Stimulated activated CD8-positive, alpha-beta memory T cell treated with anti-CD3 and anti-CD28 coated beads, Interleukin-15, amount 100 ng/mL, for 24 hours (primary cell): ENCODE measurements at places on chromosomes 2 and 18.
A peak's percentile ranks its signal among the peaks of the same experiment; 100 is the strongest.

DNA sequence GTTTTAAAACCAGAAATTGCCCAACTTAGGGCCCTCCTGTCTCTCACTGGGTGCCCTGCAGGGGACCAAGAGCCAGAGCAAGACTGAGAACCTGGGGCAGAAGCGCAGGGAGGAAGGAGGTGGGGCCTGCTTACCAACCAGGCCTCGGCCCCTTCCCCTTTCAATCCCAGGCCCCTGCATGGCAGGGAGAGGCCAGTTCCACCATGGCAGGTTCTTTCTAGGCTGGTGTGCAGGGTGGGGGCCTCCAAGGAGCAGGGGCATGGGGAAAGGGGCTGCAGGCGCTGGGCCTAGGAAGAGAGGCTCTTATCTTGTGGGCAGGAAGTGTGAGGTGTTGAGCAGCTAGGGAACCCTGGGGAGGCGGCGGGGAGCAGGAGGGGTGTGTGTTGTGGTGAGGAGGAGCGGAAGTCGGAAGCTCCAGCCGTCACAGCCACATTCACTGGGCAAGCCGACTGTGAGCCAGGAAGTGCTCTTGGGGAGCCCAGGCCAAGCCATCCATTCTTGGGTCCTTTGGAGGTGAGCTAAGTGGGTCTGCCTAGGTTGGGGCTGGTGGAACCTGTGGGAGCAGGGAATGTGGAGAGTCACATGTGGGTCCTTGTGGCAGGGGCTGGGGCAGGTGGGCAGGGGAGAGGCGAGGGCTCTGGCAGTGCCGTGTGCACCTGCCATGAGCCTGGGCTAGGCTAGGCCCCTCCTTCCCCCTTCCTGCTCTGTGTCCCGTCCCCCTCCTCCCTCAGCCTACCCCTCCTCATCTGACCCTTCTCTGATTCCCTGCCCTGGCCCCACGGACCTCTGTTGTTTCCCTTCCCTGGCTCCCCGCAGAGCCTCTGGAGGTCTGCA, at the start of gene PSD4:
Gene PSD4, plus strand, starts transcription at position 430 of the 834 bp plus-strand sequence. CDS start 8,486 bp downstream, outside the sequence.
- DNase-seq: peak; percentile 59

DNA sequence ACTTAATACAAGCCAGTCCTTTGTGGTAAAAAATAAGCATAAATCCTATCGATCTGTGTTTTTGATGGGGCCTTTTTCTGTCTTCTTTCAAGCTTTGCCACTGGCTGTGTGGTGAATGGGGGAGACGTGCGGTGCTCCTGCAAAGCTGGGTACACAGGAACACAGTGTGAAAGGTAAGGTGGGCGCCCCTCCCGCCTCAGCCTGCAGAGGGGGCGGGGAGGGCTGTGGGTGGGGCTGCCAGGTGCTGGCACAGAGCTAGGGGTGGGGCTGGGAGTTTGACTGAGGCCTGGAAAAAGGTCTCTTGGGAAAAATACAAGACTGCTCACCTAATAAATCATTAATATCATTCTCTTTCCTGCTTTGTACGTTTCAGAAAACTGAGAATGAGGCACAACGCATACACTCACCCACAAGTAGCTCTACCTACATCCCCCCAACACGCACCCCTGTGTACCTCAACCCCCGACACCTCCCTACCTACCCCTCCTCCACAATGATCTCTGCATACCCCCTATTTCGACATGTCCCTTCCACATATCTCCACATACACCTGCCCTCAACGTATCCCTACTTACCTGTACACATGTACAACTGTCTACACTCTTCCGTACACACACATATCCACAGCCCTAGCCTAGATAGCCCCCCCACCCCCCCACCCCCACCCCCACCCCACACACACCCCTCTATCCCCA, 129.7 kb upstream of the TTC39C start:
- DNase-seq: no peak

DNA sequence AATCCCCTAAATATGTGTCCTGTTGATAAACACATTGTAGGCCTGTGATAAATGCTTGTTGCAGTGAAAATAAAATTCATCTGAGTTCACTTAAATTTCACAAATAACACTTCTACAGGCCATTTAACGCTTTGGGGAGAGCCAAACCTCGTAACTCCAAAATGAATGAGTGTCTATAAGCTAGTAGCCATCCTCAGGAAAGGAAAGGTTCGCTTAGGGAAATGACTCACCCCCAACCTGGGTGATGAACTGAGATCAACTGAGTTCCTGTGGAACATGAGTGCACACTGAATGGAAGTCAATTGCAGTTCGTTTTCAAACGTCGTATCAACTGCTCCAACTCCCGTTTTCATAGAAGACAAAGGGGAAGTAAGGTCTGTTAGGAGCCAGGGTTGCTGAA, 527.6 kb upstream of the ID2 start:
- DNase-seq: no peak

DNA sequence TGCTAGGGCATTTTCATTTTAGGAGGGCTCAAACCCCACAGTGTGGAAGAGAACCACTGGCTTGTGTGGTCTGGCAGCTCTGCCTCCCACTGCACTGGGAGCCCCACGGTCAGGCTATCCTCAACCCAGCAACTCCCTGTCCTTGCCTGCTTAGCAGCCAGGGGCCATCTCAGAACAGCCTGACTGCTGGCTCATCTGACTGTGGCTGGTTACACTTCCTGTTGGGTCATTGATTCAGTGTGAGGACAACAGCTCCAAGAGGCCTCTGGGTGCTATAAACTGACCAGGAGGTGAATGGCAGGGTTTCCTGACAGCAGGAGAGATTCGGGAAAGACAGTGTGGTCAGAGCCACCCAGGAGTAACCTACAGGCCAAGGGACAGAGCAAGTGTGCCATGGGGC, 40.1 kb downstream of the AMER3 start:
- DNase-seq: no peak

GRCh38 chr2:15145919-15146318, 415.2 kb downstream of the NBAS start:
- DNase-seq: no peak

GRCh38 chr2:109109342-109109741, 19.7 kb upstream of the SH3RF3 start:
- no peak for DNase-seq

GRCh38 chr18:10863026-10863425, 286.3 kb downstream of the PIEZO2 start:
- DNase-seq: no peak

DNA sequence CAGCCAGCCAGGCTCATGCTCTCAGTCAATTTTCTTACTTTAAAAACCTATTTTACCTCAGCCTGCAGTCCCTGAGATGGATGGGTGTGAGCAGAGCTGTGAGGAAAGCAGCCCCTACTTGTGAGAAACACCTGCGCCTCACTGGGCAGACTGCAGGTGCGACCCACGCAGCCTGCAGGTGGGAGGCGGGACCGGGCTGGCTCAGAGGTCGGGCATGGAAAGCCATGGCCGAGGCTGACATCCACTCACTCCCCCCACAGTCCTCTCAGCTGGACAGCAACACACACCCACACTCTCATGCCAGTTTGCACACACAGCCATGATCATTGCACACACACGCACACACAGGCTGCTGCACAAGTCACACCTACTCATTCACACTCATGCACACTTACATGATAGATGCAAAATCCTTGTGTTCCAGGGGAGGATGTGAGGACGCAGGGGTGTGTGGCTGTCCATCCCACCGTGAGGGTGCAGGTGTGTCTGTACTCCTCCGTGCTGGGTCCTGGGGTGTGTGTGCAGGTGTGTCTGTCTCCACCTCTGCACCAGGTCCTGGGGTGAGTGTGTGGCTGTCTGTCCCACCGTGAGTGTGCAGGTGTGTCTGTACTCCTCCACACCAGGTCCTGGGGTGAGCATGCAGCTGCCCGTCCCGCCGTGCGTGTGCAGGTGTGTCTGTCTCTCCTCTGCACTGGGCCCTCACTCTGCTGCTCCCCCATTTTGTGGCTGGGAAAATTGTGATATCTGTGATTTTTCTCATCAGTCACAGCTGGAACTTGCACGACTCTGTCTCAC, 166.5 kb downstream of the RTP5 start:
- no peak for DNase-seq

GRCh38 chr2:101501443-101501842, 26.5 kb upstream of the RFX8 start:
- DNase-seq: no peak

GRCh38 chr2:200310545-200310971, 4.1 kb downstream of the SPATS2L start:
- no peak for DNase-seq

DNA sequence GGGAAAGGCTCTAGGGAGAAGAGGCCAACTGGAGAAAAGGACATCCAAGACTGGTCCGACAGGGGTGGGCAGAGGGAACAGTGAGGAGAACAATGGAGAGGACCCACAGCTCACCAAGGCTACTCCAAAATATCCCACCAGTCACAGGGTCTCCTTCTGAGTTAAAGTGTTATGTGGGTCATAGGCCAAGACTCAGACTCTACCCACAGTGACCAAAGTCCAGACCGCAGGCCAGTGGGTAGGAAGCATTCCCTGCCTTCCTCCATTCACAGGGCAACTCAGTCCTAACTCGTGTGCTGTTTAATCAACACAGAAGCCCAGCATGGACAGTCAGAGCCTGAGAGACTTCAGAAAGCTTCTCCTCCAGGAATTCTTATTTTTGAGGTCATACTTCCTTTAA, 260.6 kb downstream of the SMAD2 start:
- no peak for DNase-seq

- DNase-seq: no peak
Observed at GRCh38 chr2:158668001-158668765, 126.9 kb upstream of the DAPL1 start.

- no peak for DNase-seq
Observed at GRCh38 chr2:213068676-213069359, 82.6 kb downstream of the IKZF2 start.

DNA sequence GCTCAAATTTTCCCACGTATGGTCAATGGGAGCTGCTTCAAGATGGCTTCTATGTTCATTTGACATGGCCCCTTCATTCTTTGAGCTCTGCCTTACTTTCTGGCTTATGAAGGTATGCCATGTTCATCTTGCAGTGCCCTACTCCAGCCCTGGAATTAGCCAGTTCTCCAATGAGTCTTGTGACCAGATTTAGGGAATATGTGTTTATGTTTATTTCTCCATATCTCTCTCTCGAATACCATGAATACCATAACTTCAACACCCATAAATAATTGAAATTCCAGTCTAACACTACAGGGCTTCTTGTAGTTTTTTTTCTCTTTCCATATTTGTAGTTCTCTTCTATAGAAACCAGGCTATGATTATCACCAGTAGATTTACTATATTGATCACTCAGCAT, 39.7 kb downstream of the EPB41L5 start:
- DNase-seq: no peak

DNA sequence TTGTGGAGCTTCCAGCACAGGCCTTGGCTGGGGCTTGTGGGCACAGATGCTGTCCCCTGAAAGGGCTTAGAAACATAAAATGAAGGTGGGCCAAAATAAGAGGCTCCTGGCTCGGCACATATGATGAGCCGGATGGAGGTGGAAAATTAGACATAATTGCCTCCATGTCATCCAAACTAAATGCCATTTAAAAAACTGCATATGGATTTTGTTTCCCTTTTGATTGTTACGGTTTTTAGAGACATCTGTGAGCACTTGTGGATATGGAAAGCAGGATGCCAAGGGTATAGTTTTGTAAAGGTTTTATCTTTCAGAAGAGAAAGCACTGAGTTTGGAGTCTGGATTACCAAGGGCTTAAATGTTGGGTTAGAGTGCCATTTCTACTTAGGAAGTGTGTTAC, 498.3 kb downstream of the RIT2 start:
- no peak for DNase-seq

DNA sequence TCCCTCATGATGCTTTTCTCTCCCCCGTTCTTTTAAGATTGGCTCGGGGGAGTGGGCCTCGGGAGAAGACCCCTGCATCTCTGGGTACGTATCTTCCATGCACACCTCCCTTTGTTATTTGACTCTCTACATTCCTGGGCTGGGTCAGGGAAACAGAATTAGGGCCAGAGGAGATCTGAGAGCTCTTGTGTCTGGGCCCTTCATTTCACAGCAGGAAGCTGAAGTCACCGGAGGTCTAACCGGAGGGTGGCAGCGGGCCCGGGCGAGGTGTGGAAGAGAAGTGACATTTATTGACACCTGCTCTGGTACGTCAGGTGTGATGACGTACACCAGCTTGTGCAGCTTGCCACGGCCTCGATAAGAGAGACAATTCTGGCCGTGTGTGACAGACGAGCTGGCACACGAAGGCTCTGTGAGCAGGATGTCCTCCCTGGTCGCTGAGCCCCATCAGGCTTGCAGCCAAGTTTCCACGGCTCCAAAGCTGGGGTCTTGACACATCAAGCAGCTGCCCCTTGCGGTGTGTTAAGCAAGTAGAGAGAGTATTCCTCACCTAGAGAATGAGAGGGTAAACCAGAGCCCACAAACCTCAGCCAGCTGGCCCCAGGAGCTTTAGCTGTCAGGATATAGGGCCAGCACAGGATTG, 30.4 kb downstream of the TOGARAM2 start:
- DNase-seq: no peak

- no peak for DNase-seq
Observed at GRCh38 chr18:9992300-9992972, 78.6 kb downstream of the VAPA start.

GRCh38 chr2:41483982-41484857, 563.6 kb upstream of the PKDCC start:
- DNase-seq: no peak

DNA sequence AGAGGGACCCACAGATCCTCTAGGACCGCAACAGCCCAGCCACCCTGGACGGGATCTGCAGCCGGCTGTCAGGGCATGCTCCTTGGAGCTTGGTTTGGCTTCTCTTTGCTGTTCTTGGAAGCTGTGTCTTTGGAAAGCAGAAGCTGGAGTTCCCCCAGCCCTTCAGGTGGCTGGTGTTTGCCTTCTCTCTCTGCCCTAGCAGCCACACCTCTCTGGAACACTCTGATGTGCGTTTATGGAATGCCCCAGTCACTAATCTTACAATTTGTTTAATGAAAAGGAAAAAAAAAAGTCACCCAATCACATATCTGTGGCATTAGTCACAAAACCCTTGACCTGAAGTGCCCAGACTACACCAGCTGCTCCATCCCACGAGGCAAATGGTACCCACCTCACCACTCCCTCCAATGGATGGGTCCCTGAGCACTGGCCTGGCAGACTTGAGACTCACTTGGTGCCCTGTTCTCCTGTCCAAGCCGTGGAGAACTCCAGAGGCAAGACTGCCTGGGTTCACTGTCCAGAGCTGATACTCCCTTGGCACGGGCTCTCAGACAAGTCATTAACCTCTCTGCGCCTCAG, 70.2 kb upstream of the DAPL1 start:
- DNase-seq: no peak

DNA sequence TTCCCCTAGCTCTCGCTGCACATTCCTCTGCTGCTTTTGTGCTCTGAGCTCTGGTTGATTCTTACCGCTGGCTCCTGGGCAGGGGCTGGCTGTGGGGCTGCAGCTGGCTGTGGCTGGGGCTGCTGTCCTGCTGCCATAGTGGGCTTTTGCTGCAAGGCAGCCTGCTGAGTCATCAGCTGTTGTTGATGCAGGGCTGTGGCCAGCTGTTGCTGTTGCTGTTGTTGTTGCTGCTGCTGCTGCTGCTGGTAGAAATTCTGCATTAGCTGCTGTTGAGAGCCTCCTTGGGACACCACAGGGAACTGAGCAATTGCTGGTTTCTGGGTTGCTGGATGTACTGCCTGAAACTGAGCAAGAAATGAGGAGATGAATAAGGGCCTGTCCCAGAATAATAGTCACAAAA, 77.2 kb upstream of the NFU1 start:
- DNase-seq: no peak
